ENCODE measurements at places on chromosomes 12 and 14.

DNA sequence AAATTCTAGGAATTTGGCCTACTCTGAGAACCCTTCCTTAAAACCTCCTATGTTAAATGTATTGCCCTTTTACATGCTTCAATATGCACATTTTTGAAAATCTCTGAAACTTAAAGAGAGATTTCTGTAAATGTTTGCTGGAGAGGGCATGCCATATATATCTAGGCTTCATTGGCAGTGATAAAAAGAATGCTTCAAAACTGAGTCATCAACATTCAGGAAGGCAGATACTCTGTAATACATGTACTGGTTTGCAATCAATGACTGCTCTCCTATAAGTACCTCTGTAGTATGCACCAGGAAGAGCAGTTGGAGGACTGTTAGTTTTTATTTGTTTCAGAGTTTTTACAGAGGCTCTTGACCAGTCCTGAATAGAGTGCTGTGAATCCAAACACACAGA is 739.9 kb downstream of the SLC16A7 start:
- no peak for DNase-seq

DNA sequence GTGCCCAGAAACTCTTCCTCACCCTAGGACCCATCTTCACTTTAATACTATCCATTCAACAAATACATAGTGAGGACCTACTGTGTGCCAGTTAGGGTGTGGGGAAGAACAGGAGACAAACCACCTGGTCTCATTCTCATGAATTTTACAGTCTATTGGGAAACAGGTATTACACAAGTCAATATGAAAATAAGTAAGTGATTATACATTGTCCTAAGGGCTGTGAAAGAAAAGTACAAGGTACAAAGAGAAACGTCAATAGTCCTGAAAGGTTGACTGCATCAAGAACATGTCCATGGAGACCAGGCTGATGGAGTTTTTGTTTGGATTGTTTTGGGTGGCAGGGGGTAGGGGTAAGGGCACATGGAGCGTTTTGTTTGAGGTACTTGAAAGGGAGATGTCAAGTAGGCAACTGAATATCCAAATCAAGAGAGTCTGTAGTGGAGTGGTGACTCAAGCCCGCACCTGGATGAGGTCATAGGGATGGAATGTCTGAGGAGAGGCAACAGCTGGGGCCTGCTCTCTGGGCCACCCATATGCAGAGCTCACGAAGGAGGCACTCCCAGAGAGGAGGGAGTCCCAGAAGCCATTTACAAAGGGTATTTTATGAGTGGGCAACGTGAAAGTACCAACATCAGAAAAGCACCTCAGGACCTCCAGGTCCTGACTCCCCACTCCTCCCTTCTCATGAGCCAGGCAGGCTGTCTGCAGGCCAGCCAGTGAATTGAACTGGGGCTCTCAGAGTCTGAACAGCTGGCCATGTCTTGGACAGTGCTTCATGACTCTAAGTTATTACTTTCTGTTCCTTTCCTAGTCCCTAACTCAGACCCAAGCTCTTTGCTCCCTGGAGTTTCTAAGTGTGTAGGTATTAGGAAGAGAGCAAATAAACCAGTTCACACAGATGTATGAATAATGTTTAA is 272.0 kb downstream of the ZFP36L1 start:
- DNase-seq = no peak

DNA sequence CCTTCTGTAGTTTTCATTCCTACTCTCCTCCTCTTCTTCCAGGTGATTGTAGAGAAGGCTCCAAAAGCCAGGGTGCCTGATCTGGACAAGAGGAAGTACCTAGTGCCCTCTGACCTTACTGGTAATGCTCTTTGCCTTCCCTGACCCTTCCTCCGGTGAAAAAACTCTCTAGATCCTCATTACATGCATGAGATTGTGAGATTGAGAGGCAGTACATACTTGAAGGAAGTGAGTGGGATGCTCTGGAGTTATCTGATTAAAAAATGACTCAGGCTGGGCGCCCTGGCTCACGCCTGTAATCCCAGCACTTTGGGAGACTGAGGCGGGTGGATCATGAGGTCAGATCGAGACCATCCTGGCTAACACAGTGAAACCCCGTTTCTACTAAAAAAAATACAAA is 5.3 kb downstream of the GABARAPL1 start:
- DNase-seq = no peak

DNA sequence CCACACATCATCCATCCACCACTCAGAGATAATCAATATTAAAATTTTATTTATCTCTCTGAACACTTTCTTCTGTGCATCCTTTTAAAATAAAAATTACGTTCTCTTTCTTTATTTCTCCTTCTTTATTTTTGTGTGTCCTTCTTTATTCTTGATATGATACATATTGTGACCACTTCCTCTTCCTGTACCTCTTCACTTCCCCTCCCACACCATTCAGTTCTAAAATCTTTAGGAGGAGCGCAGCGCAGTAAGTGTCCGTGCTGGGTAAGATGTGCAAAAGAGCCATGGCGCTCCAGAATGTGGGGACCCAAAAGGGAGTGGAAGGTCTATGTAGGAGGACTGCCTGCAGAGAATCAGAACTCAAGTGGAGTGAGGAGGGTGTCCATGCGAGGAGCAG is 256.7 kb downstream of the ITPR2 start:
- DNase-seq = peak; percentile 33

GRCh38 chr12:125142601-125143000 is 77.4 kb downstream of the AACS start:
- no peak for DNase-seq

GRCh38 chr14:22232933-22233332 is 356.1 kb downstream of the DAD1 start:
- no peak for DNase-seq

DNA sequence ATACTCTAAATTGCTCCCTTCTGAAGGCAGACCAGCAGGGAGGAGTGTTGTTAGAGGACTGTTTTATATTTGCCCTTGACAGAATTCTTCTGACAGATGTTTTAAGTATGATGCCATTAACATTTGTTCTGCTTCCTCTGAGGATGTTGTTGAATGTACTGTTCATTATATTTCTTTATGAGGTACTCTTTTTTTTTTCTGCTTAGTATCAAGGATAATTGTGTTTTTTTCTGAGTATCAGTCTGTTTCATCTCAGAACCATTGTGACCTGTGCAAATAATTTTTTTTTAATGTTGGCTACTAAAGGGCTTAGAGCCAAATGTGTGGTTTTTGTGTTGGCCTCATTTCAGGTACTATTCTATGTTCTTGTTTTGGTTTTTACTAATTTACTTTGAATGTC is 10.6 kb downstream of the METAP2 start:
- DNase-seq = no peak

GRCh38 chr12:122964439-122965257 is 1.6 kb downstream of the ABCB9 start:
- no peak for DNase-seq

DNA sequence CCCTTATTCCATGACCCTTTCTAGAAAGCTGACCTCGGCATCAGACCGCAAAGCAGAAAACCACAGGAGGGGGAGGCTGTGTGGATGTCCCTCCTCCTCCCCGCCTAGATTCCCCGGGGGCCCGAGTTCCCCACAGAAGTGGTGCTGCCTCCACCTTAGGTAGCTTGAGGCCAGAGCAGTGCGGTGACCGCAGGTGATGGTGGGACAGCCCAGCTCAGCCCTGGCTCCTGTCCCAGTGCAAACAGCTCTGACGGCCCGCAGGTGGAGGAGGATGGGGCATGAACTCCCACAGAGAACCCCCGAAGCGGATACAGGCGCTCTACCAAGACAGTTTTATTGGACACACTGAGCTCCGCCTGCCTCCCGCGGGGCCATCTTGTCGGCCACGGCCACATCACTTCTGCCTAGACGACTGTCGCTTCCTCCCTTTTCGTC is 19.5 kb downstream of the ARL6IP4 start:
- peak; percentile 91 for DNase-seq

DNA sequence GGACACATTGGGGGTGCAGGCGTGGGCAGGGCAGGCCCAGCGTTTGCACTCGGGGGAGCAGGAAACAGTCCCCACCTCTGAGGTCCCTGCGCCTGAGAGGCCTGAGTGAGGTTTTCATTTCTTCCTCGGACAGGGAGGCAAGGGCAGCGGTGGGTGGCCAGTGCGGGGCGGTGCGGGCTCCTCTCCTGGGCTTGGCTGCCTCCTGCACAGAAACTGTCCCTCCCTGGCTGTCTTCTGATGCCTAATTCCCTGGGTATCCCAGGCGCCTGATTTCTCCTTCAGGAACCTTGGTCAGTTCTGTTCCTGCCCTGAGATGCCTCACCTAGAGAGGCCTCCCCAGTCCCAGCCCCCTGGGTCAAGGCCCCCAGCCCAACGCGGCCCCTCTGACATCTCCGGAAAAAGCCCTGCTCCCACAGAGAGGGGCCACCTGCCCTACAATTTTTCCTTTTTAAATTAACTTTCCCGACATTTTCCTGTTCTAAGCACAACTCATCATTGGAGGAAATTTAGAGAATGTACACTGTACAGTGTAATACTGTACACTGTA is 260.3 kb downstream of the ADGRD1 start:
- no peak for DNase-seq

- peak; percentile 37 for DNase-seq
Observed at GRCh38 chr12:65100140-65100539, 21.0 kb downstream of the WIF1 start.

DNA sequence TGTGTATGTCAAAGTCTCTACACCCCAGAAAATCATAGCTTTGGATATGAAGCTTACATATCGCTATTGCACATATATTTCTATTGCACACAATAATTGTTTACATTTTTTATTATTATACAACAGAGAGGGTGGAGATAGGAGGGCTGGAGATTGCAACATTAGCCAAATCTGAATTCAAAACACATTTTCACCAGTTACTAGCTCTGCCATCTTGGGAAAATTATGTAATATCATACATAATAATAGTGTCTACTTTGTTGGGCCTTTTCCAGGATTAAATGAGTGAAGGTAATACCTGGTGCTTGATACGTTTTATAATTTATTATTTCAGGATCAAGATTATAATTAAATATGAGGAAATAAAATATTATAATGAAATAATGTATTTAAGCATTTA is 507.4 kb upstream of the TBX3 start:
- no peak for DNase-seq

DNA sequence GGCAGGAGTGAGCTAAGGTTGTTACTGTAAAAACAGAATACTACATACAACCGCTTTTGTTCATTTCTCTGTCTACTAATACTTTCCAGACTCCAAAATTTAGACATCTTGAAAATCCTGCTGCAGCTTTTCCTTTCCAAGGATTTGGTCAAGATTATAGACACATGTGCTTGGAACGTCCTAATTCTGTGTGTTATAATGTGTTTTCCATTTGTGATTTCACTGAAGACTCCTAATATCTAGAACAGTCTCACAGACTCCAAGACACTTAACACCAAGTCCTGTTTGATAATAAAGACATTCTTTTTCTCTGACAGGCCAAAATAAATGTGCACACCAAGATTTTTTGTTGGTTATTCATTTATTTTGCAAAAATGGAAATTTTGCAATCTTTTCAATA is 41.8 kb upstream of the TMTC2 start:
- DNase-seq = no peak

GRCh38 chr12:112539221-112539620 is 120.5 kb downstream of the PTPN11 start:
- no peak for DNase-seq

- no peak for DNase-seq
Observed at GRCh38 chr12:64531665-64532334, 78.5 kb upstream of the RASSF3 start.

GRCh38 chr14:29843981-29844380 is 83.7 kb downstream of the PRKD1 start:
- no peak for DNase-seq

- DNase-seq = no peak
Observed at GRCh38 chr14:22289570-22289969, 299.5 kb downstream of the DAD1 start.

GRCh38 chr14:100683578-100683977 is 43.1 kb upstream of the DLK1 start:
- peak; percentile 26 for DNase-seq

DNA sequence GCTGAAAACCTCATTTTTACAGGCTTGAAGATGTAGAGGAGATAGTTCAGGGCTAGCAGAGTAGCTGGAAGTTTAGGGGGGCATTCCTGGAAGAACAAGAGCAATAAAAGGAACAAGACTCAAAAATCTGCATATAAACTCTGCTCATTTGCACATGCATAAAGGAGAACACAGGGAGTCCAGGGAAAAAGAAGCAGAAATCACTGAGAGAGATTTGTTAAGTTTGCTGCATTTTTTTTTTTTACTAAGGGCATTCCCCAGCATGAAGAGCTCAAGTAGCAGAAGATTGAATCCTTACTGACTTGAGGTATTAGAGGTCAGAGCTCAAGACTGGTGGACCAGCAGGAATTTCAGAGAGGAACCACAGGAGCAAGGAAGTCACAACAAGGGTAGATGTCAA is 28.2 kb upstream of the BCL11B start:
- DNase-seq = no peak

- no peak for DNase-seq
Observed at GRCh38 chr12:19457561-19457960, 18.3 kb downstream of the AEBP2 start.

DNA sequence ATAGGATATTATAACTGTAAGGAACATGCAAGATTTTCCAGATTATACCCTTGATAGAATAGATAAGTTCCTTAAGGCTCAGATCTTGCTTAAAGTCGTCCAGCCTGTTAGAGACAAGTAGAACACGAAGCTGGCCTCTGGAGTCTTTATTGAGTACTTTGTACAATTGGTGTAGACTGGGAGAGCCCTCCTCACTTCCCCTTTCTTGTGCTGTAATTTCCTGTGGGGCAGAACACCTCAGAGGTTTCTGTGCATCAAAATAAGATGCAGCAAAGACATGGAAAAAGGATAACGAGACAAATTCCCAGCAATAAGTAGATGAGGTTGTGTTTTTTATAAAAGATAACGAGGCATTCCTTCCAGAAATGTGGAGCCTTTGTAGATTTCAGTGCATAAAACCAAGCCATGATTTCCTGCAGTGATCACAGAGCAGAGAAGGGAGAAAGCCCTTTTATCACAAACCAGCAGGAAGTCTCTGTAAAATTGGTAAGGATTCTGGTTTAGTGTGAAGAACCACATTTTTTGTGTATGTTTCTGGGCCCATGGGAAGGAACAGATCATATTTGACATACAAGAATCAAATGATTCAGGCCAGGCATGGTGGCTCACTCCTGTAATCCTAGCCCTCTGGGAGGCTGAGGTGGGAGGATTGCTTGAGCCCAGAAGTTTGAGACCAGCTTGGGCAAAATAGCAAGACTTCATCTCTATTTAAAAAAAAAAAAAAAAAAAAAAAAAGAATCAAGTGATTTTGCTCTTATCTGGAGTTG is 18.0 kb downstream of the GPRC5A start:
- DNase-seq = peak; percentile 80

DNA sequence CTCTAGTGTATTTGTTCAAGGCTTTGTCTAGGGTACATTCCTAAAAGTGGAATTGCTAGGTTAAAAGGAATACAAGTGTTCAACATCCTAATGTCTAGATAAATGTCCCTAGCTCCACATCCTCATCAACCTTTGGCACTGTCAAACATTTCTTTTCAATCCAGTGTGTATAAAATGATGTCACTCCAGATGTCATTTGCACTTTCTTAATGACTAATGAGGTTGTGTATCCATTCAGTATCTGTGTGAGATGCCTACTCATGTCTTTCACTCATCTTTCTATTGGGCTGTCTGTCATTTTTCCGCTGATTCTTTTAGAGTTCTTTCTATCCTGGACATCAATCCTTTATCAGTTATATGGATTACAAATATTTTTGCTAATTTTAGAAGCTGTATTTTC is 43.3 kb downstream of the ARMH4 start:
- no peak for DNase-seq

Measured in KBM-7 (cell line).